ENCODE measurements at places on chromosomes 11 and 22. TPM values are rescaled to one million over a fixed set of nuclear protein-coding genes. Genes with fewer than 3 reads are reported as not detected.

DNA sequence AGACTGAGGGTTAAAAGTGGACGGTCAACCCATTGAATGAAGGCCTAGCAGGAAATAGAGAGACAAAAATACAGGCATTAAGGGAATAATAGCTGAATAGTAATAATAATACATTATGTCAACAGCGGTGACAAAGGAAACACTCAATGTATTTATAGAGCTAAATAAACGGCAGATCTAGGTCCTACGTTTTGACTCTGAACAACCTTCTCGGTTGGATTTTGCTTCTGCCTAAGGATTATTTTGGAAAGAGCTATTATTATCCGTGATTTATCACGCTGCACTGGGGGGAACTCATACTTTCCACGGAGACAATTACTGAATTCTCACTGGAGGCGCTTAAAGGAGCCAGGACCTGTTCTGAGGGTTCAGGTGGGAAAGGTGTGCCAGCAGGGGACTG lies 118.2 kb upstream of the KIRREL3 start:
- no peaks in the 10 kb centered on the region for H3K36me3 ChIP-seq
- no peak overlapping the region for H3K27ac ChIP-seq
- no peak for DNase-seq
- H3K27me3 ChIP-seq: no peaks in the 10 kb centered on the region
- H3K4me3 ChIP-seq: no peak overlapping the region

VPREB1 gene
- total RNA-seq: not detected

DNA sequence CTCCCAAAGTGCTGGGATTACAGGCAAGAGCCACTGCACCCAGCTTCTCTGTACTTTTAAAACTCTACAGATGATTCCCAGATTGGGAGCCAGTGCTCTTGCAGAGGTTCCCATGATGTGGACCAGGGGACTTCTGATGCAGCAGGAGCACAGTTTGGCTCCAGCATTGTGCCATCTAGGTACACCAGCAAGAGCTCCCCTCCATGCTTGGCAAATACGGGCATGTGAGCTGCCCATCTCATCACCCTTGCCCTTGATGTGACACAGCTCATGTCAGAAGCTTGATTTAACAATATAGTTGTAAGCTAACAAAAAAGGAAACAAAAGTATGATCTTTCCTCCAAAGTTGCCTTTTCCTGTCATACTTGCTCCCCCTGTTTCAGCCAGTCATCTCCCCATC lies 28.7 kb downstream of the SNU13 start:
- no peak for DNase-seq
- H3K27ac ChIP-seq: no peak overlapping the region
- no peaks in the 10 kb centered on the region for H3K27me3 ChIP-seq
- no peak overlapping the region for H3K4me3 ChIP-seq
- H3K4me1 ChIP-seq: no peaks in the 10 kb centered on the region
- H3K36me3 ChIP-seq: peaks cover 64% of the 10 kb centered on the region

DNA sequence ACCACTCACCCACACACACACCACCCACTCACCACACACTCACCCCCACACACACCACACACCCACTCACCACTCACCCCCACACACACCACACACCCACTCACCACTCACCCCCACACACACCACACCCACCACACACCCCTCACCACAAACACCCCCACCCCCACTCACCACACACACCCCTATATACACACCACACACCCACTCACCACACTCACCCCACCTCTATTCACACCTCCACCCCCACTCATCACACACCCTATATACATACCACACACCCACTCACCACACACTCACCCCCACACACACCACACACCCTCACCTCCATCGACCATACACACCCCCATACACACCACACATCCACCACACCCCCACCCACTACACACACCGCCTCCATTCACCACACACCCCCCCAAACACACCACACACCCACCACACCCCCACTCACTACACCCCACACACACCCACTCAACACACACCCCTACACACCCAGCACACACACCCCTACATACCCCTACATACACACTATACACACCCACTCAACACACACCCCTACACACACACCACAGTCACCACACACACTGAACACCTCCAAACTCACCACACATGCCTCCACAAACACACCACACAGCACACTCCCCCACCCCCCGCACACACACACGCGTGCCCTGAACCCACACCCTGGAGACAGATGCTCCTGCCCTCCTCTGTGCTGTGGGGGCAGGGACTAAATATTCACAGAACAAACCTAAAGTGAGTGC lies 19.0 kb upstream of the TTLL12 start:
- no peak overlapping the region for H3K27ac ChIP-seq
- no peak overlapping the region for H3K4me3 ChIP-seq
- H3K4me1 ChIP-seq: peaks cover 2% of the 10 kb centered on the region

- no peak overlapping the region for H3K27ac ChIP-seq
- H3K27me3 ChIP-seq: no peaks in the 10 kb centered on the region
- peaks cover 5% of the 10 kb centered on the region for H3K36me3 ChIP-seq
- no peak for DNase-seq
- H3K4me3 ChIP-seq: no peak overlapping the region
Observed at GRCh38 chr11:14312736-14313438, 46.1 kb downstream of the RRAS2 start.

DNA sequence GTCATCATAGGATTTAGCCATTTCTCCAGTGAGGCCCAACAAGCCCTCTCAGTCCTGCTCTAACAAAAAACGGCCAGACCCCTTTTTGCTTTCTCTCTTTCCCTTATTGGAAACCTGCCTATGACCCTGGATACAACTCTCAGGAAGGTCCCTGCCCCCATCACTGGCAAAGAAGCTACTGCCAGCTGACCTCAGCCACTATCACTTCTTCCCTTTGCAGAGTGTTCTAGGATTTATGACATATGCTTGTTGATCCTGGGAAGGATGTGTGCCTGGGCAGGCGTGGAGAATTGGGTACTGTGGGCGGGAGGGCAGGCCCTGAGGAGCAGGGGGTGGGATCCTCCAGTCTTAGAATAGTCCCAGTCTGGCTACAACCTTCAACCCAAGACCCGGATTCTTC lies 7.5 kb downstream of the PGAP2 start:
- H3K27me3 ChIP-seq: no peaks in the 10 kb centered on the region
- H3K27ac ChIP-seq: no peak overlapping the region
- peaks cover 4% of the 10 kb centered on the region for H3K36me3 ChIP-seq
- H3K4me1 ChIP-seq: no peaks in the 10 kb centered on the region

GRCh38 chr11:17489751-17490150 lies 13.1 kb upstream of the ABCC8 start:
- H3K4me1 ChIP-seq: no peaks in the 10 kb centered on the region
- no peak overlapping the region for H3K4me3 ChIP-seq
- H3K36me3 ChIP-seq: no peaks in the 10 kb centered on the region
- peaks cover 11% of the 10 kb centered on the region for H3K27me3 ChIP-seq
- no peak for DNase-seq
